ENCODE measurements at places on chromosomes 13 and 19.

- no peak for DNase-seq
Measured at GRCh38 chr19:41530761-41531301, 45.1 kb upstream of the CEACAM21 start.

DNA sequence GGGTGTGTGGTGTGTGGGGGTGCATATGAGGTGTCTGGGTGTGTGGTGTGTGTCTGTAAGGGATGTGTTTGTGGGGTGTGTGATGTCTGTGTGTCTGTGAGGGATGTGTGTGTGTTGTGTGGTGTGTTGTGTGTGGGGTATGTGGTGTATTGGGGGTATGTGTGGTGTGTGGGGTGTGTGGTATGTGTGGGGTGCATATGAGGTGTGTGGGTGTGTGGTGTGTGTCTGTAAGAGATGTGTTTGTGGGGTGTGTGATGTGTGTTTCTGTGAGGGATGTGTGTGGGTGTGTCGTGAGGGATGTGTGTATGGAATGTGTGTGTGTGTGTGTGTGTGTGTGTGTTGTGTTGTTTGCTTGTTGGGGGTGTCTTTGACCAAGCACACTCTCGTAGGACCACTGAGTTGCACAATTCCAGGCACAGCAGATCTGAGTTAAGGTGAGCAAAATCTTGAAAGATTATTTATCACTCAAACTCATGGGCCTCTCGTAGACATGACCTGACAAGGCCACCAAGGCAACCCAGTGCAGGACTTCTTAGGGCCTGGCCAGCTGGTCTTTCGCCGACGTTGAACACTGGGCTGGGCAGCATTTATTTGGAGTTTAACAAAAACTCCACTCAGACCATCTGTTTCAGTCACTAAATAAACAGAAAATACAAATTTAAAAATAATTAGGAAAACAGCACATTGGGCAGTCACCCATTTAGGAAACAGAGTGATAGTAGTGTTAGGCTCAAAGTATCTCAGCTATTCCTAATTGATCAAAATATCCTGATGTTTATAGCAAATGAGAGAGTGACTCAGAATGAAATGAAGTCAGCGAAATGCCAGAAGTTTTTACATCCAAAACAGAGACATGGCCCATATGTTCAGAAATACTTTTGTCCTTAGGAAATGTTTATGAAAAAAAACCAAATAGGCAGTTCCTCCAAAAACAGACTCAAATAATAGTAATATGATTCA is 301.1 kb downstream of the FGF9 start:
- no peak for DNase-seq

- no peak for DNase-seq
Measured at GRCh38 chr19:35206379-35206778, 22.2 kb downstream of the FAM187B start.

DNA sequence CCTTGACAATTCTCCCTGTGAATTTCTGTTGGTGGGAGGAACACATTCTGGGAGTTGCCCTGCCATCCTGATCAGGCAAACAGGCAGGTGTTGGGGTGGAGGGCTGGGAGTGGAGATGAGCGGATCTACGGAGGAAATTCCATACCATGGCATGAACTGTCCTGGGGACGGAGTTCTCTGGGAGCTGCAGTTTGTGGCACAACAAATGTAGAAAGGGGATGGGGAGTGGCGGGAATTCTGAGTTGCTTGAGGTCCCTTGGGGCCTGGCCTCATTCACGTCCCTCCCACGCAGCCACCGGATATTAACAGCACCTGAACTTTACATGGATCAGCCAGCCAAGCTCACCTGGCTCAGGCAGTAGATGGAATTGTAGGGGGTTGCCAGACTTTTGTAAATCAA is 70.0 kb downstream of the CHST8 start:
- no peak for DNase-seq

DNA sequence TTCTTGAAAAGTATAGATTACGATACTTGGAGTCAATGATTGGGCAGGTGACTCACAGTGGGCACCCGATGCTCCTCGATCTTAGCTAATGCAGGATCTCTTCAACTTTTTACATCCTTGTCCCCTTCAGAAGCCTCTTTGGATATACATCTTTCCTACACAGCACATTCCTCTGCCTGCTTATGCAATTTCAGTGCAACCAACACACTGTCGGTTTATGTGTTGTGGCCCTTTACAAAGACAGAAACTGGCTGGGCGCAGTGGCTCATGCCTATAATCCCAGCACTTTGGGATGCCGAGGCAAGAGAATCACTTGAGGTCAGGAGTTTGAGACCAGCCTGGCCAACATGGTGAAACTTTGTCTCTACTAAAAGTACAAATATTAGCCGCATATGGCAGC is 2.6 kb downstream of the GPR42 start:
- no peak for DNase-seq

GRCh38 chr19:35471946-35472345 is 18.3 kb downstream of the KRTDAP start:
- DNase-seq: peak; percentile 67

- DNase-seq: no peak
Measured at GRCh38 chr19:10019246-10019645, 6.0 kb downstream of the RDH8 start.

GRCh38 chr13:95180513-95181245 is 120.6 kb downstream of the ABCC4 start:
- no peak for DNase-seq

- no peak for DNase-seq
Measured at GRCh38 chr19:2035590-2035991, 15.5 kb downstream of the MKNK2 start.

GRCh38 chr19:50542943-50543342 is 25.3 kb downstream of the LRRC4B start:
- DNase-seq: no peak

GRCh38 chr19:13109361-13110098 is 6.9 kb upstream of the LYL1 start:
- no peak for DNase-seq

- DNase-seq: no peak
Measured at GRCh38 chr13:80072231-80072630, 268.7 kb downstream of the SPRY2 start.

DNA sequence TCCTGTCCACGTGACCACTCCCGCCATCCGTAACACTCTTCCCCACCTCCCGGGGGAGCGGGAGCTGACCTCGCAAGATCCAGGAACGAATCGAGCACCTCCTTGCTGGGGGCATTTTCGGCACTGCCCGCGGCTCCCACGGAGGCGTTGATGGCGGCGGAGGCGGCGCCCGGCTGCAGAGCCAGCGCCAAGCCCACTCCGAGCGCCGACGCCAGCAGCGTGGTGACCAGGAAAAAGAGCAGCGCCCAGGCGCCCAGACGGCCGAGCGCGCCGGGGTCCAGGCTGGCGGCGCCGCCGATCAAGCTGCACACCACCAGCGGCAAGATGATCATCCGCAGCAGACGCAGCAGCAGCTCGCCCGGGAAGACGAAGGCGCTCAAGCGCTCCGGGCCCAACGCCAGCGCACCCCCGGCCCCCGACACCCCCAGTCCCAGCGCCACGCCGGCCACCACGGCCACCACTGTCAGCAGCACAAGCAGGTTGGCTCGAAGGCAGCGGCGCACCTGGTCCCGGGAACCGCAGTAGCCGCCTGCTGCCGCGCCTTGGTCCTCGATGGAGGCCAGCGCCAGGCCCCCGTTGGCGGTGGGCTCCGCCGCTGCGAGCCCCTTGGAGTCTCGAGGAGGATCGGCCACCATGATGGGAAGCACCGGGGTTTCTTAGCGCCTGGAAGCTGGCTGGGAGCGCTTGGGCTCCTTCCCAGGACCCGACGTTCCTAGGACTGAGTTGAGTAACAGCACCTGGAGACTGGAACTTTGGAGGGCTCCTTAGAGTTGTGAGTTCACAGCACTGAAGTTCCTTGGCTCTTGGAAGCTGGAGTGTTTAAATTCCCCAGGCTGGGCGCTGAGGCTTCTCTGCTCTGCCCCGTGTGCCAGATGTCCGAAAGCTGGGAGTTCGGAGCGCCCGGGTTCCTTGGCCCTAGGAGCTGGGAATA is 798 bp downstream of the SLC1A5 start:
- DNase-seq: peak; percentile 57

DNA sequence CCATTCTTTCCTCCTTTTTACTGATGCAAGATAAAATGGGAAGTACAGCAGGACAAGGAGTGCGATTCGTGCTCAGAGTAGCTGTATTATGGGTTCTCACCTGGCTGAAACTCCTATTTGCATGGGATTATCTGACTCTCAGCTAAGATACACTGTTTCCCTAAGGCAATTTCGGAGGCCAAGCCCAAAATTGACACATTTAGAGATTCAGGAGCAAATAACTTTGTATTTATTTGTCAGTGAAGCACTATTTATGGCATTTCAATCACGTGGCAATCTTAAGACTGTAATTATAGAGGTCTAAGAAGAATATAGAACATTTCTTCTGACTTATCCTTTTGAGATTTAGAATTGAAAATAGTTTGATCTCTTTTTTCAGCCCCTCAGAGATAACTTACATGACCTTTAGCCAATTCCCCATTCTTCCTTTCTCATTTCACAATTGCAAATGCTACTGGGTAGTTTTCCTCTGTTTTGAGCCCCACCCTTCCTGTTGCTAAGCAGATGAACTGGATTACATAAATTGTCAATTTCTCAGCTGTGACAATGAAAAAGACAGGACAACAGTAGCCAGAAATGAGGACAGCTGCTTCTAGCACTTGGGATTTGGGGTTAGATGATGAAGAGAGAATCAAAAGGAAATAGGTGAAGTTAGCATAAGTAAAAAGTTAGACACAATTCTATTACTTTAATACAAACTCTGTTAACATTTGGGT is 122.7 kb upstream of the FRY start:
- DNase-seq: peak; percentile 54

DNA sequence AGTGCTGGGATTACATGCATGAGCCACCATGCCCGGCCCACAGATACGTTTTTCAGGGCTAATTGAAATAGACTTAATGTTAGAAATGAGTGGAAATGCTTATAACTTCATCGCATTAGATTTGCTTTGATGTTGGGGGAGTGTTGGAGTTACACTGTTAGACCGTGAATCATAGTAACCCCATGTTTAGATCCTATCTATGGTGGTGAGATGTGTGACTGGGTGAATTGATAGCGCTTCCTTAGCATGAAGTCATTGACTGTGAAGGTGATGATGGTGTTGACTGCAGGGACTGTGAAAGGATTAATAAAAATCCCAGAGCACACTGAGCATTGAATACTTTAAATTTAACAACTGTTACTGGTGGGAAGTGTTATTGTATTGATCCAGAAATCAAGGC is 1.7 kb downstream of the ZNF264 start:
- no peak for DNase-seq

GRCh38 chr19:17078036-17078919 is 2.7 kb downstream of the MYO9B start:
- peak; percentile 60 for DNase-seq

GRCh38 chr19:30739394-30739793 is 367.2 kb downstream of the ZNF536 start:
- no peak for DNase-seq

DNA sequence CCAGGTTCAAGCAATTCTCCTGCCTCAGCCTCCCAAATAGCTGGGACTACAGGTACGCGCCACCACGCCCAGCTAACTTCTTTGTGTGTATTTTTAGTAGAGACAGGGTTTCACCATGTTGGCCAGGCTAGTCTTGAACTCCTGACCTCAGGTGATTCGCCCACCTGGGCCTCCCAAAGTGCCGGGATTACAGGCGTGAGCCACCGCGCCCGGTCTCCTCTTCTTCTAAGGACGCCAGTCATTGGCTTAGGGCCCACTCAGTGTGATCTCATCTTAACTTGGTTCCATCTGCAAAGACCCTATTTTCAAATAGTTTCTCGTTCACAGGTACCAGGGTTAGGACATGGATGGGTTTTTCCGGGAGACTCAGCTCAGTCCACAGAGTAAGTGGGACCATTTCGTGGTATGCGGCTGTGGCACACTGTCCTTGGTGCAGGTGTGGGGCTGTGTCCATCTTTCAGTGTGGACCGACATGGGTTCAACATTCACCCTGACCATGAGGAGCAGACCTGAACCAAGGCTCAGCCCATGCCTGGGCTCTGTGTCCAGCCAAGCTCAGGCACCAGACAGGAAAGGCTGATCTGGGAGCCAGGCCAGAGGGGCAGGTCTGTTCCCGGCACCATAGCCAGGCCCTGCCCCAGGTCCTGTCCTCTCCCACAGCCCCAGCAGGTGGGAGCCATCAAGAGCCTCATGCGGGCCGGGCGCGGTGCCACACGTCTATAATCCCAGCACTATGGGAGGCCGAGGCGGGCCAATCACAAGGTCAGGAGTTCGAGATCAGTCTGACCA is 2.8 kb upstream of the MKNK2 start:
- no peak for DNase-seq

DNA sequence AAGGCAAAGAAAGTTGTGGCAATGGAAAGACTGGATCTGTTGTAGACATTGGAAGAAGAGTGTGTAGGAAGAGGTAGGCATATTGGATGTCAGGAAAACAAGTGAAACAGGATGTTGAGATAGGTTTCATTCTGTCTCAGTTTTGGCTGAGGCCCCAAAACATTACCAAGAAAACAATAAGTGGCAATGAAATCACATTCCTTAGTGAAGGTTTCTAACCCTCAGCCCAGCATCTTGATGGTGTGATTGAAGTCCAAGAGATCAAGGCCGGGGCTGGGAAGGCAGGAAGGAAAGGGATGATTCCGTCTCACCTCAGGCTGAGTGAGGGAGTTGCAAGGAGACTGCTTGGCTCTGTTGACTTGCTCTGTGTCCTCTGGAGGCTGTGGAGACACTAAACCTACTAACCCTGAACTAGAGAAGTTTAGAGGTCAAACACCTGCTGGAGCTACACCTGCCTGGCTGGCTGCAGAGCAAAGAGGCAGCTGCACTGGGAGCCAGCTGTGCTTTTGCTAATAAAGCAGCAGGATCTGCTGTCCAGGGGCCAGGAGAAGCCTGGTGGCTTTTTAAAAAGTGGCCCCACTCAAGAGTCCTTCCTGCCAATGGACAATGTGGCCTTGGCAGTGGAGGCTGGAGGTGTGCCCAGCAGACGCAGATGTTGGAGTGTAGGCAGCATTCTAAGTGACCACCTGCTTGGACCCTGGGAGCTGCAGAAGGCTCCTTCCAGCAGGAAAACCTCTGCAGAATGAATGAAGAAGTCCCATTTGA is 53.6 kb downstream of the DGKH start:
- no peak for DNase-seq

DNA sequence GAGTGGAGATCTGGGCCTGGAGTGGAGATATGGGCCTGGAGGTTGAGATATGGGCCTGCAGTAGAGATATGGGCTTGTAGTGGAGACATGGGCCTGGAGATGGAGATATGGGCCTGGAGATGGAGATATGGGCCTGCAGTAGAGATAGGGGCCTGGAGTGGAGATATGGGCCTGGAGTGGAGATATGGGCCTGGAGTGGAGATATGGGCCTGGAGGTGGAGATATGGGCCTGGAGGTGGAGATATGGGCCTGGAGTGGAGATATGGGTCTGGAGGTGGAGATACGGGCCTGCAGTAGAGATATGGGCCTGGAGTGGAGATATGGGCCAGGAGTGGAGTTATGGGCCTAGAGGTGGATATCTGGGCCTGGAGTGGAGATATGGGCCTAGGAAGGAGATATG is 402 bp downstream of the KIR2DL3 start:
- DNase-seq: no peak

- no peak for DNase-seq
Measured at GRCh38 chr13:73212482-73212881, 153.7 kb downstream of the KLF5 start.
